ENCODE measurements at places on chromosomes 1 and 21.

GRCh38 chr1:84775535-84775920 lies 85.3 kb upstream of the SSX2IP start:
- no peak for DNase-seq

- DNase-seq, result no peak
Measured at GRCh38 chr1:51622455-51622913, 5.6 kb downstream of the OSBPL9 start.

- DNase-seq, result no peak
Measured at GRCh38 chr1:226100436-226101391, 38.2 kb downstream of the H3-3A start.

DNA sequence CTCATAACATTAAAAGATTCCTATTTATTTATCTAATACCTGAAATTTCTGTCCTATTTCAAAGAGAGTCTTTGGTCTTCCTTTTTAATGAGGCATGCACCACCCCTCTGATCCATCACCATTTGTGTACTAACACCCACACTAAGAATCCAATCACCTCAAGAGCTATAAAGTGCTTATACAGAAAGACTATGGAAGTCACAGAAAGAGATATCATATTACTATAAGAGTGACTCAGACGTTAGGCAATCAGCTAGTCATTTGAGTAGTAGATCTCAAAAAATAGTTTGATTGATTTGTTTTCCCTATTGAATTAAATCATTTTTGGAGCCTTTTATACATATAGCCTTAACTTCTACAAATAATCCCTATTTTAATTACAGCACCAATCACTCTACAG lies 46.1 kb downstream of the NME7 start:
- no peak for DNase-seq

GRCh38 chr1:152580433-152580832 lies at the start of gene LCE3D:
Gene LCE3D (minus strand): TSS chr1:152580516. CDS start chr1:152579936, 580 bp downstream.
- no peak for DNase-seq

GRCh38 chr1:245285168-245285567 lies 130.4 kb downstream of the KIF26B start:
- no peak for DNase-seq

- DNase-seq, result no peak
Measured at GRCh38 chr21:19145682-19146293, 742.2 kb upstream of the TMPRSS15 start.

DNA sequence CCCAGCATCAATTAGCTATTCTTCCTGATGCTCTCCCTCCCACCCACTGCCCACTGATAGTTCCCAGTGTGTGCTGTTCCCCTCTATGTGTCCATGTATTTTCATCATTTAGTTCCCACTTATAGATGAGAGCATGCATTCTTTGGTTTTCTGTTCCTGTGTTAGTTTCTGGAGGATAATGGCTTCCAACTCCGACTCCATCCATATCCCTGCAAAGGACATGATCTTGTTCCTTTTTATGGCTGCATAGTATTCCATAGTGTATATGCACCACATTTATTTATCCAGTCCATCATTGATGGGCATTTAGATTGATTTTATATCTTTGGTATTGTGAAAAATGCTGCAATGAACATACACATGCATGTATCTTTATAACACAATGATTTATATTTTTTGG lies 30.2 kb downstream of the DISC1 start:
- no peak for DNase-seq

DNA sequence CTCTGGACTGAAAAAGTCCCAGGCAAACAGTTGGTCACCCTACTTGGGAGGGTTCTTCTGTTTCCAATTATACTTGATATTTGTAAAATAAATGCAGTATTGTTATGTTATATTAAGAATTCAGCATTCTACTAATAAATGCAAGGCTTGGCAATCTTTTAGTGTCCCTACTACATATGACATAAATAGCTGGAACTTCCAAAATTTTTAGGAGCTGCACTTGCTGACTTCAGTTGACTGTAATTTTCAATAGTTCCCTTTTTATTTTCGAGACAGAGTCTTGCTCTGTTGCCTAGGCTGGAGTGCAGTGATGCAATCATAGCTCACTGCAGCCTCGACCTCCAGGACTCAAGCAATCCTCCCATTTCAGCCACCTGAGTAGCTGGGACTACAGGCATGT lies 20.0 kb downstream of the FOXD3 start:
- no peak for DNase-seq

DNA sequence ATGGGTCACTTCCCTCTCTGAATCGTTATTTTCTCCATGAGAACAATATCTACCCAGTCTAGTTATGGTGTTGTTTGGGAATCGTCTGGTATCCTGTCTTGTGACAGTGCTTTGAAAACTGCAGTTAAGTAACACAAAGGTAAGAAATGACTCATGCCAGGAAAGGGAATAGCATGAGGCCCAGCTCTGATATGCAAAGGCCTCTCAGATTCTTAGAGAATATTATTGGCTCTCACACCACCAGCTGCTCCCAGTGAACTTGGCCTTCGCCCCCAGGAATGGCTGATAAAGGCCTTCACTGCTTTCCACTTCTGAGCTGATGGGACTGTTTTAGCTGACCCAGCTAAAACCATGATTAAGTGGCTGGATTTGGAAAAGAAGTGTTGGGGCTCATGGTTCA lies 27.1 kb downstream of the NEK2 start:
- no peak for DNase-seq

- DNase-seq, result no peak
Measured at GRCh38 chr1:41281334-41281733, 39.2 kb upstream of the SCMH1 start.

DNA sequence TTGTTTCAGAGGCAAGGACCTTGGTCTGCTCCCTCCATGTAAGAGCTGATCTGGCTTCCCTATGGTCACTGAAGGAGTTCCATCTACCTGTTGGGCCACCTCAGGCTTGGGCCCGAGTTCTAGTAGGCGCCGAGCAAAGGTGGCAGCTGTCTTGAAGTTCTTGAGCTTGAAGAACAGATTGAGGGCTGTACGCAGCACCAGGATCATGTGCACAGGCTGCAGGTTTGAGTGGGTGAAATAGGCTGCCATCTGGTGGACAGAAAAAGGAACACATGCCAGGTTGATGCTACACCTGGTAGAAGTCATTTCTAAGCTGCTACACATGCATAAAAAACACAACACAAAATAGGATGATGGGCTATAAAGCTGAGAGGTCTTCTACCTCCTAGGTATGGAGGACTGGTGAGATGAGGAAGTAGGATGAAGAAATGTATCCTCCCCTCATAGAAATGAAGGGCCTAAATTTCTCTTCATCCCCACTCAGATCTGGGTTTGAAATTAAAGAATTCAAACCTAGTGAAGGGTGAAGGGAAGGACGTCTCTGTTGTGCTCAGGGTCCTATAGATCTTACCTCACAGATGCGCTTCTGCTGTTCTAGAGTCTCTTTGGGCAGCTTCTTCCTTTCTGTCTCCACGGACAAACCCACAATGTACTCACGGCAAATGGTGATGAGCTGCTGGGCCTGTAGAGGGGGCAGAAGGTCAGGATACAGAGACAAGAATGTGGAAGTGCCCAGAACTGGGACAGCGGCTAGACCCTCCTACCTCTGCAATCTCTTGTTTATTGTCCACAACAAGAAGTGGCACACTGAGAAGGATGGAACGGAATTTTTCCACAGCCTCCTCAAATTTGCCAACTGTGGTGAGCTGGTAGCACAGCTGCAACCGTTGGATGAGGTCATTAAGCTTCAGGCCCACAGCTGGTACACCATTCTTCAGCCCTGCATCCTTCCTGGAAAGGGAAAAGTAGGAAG lies 6.6 kb upstream of the PEX19 start:
- DNase-seq, result peak; percentile 42

DNA sequence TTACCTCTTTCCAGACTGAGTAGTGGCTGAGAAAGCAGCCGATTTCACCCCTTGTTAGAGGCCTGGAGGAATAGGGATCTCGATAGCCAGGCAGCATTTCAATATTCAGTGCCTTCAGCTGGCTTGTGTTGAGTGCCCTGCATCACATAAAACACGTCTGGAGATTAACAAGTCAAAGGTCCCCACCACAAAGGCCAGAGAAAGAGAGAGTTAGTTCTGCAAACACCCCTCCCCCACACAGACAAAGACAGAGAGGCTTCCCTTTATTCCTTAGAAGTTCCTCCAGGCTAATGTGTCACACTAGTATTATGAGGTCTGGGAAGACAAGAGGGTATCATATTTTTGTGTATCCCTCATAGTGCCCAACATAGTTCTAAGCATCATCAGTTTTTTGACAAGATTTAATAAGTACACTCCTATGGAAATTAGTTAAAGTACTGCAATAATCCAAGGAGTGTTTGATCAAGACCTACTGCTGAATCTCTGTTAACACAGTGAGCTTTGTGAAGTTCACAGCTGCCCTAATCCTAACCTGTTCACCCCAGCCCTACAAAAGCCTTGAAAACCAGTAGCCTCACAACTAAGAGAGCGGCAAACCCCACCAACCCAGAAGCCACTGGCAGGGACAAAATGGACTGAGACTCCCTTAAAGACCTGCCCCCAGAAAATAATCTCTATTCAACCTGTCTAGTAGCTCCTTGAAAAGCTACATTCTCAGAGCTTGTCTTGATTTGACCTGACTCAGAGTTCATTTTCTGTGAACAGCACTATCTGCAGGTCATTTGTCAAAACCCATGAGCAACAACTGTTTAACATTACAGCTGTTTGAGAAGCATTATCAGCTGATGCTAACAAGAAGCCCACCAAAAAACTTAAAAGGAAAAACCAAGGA lies 91.9 kb downstream of the COLGALT2 start:
- DNase-seq, result no peak

- DNase-seq, result no peak
Measured at GRCh38 chr1:41758904-41759548, 159.7 kb downstream of the HIVEP3 start.

DNA sequence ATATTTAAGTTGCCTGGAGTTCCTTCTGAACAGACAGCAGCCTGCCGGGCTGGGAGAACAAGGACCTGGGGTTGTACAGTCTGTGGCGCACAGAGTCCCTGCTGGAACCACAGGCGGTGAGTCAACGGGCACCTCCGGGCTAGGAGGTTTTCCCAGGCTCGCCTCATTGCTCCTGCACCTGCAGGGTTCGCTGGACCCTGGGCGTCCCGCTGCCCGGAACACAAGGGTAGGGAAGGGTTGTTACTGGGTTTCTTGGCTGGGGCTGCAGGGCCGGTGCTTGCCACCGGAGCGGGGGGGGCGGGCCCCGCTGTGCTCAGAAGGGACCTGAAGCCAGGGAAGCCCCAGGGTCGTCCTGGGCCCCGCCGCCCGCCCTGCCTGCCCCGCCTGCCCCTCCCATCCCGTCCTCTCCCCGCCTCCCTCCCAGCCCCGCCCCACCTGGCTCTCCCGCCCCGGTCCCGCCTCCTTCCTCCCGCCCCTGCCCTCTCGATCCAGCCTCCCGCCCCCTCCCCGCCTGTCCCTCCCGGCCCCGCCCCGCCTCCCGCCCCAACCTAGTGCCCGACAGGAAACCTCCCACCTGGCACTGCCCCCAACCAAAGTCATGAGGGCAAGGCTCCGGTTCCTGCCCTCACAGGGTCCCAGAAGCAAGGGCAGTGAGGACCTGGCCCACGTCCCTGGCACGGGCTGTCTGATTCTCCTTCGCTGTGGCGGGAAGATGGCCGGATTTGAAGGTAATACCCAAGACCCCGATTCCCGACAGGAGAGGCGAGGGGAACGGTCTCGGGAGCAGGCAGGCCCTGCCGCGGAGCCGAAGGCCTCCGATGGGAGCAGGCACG lies 6.8 kb downstream of the JMJD4 start:
- no peak for DNase-seq

- DNase-seq, result no peak
Measured at GRCh38 chr1:178374016-178374415, 122.7 kb downstream of the CLEC20A start.

DNA sequence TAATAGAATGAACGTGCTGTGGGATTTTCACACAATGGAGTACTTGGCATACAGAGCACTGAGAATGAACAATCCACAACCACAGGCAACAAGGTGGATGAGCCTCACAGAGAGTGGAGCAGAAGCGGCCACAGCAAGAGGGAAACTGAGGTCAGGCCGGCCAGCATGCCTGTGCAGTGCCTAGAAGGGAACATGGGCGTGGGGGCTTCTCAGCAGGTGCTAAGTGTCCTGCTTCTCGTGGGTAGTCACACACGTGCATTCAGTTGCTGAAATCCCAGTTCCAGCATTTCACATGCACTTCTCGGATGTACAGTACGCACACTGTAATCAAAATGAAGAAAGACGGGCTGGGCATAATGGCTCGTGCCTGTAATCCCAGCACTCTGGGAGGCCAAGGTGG lies 33.1 kb downstream of the WDR4 start:
- no peak for DNase-seq

DNA sequence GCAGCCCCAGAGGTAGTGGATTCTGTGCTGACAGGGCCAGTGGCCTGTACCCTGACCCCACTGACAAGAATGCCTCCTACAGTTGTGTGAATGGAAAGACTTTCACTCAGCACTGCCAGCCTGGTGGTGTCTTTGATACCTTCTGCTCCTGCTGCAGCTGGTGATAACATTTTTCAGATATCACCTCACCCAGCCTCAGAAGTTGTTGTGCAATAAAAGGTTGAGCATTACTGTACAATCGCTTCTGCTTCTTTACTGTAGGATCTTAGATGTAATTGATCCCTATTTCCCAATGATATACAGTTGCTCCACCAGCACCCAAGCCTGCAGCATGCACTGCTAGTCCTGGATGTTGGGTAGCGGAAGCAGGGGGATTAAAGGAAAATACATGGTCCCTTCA lies 4.8 kb upstream of the CHIA start:
- no peak for DNase-seq

- DNase-seq, result no peak
Measured at GRCh38 chr1:42938645-42939615, 19.7 kb downstream of the SLC2A1 start.

DNA sequence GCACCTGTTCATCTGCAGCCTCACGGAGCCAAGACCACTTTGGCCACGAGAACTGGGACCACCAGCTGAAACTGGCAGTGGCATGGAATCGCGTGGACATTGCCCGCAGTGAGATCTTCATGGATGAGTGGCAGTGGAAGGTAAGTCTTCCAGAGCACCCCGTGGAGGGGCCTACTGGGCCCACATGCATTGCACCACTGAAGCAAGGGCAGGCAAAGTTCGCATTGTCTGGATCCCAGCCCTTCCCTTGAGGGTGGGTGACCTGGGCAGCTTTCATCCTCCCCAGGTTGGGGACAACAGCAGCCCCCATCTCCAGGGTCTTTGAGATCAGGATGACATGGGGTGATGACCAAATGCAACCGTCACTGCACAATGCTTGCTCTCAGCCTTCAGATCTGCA lies 37.5 kb downstream of the TRPM2 start:
- DNase-seq, result no peak

- no peak for DNase-seq
Measured at GRCh38 chr1:21608798-21609197, 60.4 kb downstream of the RAP1GAP start.

- DNase-seq, result no peak
Measured at GRCh38 chr21:32392299-32392879, 423 bp downstream of the URB1 start.

All from occipital lobe (tissue), 3 donors.